Ovary (tissue), 10 donors: ENCODE measurements at places on chromosomes 3 and 15.

DNA sequence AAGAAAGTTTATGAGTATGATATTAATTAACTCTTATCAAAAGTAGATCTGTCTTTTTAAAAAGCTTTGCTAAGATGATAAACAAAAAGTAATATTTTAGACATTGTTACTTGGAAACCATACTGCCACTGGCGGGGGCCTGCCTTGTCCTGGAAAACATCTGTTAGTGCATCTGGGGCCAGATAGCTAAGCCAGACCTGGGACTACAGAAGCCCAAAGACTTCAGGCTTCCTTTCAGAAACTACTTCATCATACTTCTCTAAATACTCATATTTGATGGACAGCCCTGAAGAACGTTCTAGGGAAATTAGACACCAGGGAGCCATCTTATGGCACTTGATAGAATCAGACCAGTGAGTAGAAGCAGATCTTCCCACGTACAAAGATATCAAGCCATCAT lies 795.4 kb upstream of the SEMA6D start:
- H3K4me3 ChIP-seq: no peak overlapping the region
- no peak overlapping the region for H3K27ac ChIP-seq
- H3K27me3 ChIP-seq: no peaks in the 10 kb centered on the region
- no peak for DNase-seq
- no peaks in the 10 kb centered on the region for H3K4me1 ChIP-seq

GRCh38 chr3:78091478-78092119 lies 1051.7 kb downstream of the ROBO2 start:
- no peak for DNase-seq
- no peak overlapping the region for H3K4me3 ChIP-seq
- peaks cover 1% of the 10 kb centered on the region for H3K4me1 ChIP-seq

DNA sequence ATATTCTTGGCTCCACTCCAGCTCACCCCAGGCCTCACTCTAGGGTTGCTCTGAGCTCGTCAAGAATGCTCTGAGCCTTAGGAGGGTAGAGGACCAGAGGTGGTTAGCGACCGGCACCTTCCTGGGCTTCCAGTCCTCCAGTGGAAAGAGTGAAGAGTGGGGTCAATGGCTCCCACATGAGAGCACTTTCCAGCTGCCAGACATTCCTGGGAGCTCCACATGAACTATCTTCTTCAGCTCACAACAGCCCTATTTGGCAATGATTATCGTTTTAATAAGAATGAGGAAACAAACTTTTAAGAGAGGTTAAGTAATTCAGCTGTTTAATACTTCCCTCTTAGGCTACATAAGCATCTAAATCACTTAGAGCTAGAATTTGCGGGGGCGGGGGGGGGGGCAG lies 139.3 kb downstream of the STT3B start:
- H3K4me3 ChIP-seq: no peak overlapping the region
- no peaks in the 10 kb centered on the region for H3K36me3 ChIP-seq
- DNase-seq: no peak
- no peak overlapping the region for H3K27ac ChIP-seq
- no peaks in the 10 kb centered on the region for H3K4me1 ChIP-seq

DNA sequence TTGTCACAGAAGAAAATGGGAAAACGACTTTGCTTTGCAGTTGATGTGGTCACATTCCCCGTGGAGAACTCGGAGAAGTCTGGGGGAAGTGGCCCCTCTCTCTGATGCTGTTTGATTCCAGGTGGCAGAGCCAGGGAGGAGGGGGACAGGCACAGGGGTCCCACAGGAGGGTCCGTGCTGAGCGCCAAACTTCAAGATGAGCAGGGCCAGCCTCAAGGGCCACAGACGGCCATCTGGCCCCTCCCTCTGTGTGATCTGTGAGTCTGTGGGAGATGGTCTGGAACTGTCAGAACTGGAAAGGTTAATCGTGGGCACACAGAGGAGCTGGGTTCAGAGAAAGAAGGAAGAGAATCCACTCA lies 23.1 kb upstream of the CORO2B start:
- H3K27me3 ChIP-seq: no peaks in the 10 kb centered on the region
- DNase-seq: no peak
- no peak overlapping the region for H3K4me3 ChIP-seq
- no peak overlapping the region for H3K27ac ChIP-seq
- H3K4me1 ChIP-seq: peaks cover 7% of the 10 kb centered on the region

GRCh38 chr3:133138017-133138416 lies 99.8 kb downstream of the TMEM108 start:
- no peaks in the 10 kb centered on the region for H3K27me3 ChIP-seq
- H3K4me3 ChIP-seq: no peak overlapping the region
- DNase-seq: no peak
- H3K36me3 ChIP-seq: no peaks in the 10 kb centered on the region
- no peak overlapping the region for H3K27ac ChIP-seq

GRCh38 chr3:132205609-132206008 lies 111.6 kb upstream of the ACP3 start:
- H3K36me3 ChIP-seq: no peaks in the 10 kb centered on the region
- no peaks in the 10 kb centered on the region for H3K27me3 ChIP-seq
- no peak overlapping the region for H3K27ac ChIP-seq
- DNase-seq: no peak
- H3K4me1 ChIP-seq: no peaks in the 10 kb centered on the region
- H3K4me3 ChIP-seq: no peak overlapping the region

GRCh38 chr15:60875681-60876080 lies 353.4 kb downstream of the RORA start:
- DNase-seq: no peak
- H3K27ac ChIP-seq: no peak overlapping the region
- no peaks in the 10 kb centered on the region for H3K36me3 ChIP-seq
- no peaks in the 10 kb centered on the region for H3K27me3 ChIP-seq
- no peak overlapping the region for H3K4me3 ChIP-seq
- peaks cover 2% of the 10 kb centered on the region for H3K4me1 ChIP-seq

GRCh38 chr15:57671636-57672035 lies 34.9 kb upstream of the POLR2M start:
- no peaks in the 10 kb centered on the region for H3K27me3 ChIP-seq
- H3K4me1 ChIP-seq: peaks cover 2% of the 10 kb centered on the region
- H3K36me3 ChIP-seq: no peaks in the 10 kb centered on the region
- no peak overlapping the region for H3K4me3 ChIP-seq
- no peak overlapping the region for H3K27ac ChIP-seq

- no peaks in the 10 kb centered on the region for H3K27me3 ChIP-seq
- H3K27ac ChIP-seq: no peak overlapping the region
- peaks cover 8% of the 10 kb centered on the region for H3K4me1 ChIP-seq
- DNase-seq: peak; percentile 65
Observed at GRCh38 chr3:71681224-71681668, 44.0 kb downstream of the EIF4E3 start.

- no peaks in the 10 kb centered on the region for H3K36me3 ChIP-seq
- no peak overlapping the region for H3K4me3 ChIP-seq
- H3K4me1 ChIP-seq: peaks cover 7% of the 10 kb centered on the region
- no peak overlapping the region for H3K27ac ChIP-seq
- no peak for DNase-seq
- no peaks in the 10 kb centered on the region for H3K27me3 ChIP-seq
Observed at GRCh38 chr3:23713641-23714040, 92.1 kb upstream of the UBE2E1 start.

DNA sequence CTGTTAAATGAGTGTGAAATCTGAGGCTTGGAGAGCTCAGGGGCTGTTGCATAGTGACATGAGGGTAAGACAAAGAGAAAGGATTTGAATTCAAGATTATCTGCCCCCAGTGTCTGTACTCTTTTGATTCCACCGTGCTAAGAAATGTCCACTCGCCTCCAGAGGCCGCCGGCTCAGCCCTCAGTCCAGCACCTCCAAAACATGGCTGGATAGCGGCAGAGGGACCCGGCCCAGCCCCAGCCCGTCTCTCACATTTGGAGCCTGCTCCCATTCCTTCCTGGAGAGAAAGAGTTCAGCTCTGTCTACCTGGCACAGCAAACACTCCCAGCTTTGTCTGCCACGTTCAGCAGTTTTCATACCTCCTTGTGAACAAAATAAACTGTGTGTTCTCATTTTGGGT lies 84.8 kb upstream of the IQSEC1 start:
- no peak overlapping the region for H3K4me3 ChIP-seq
- no peaks in the 10 kb centered on the region for H3K27me3 ChIP-seq
- H3K36me3 ChIP-seq: no peaks in the 10 kb centered on the region
- no peak overlapping the region for H3K27ac ChIP-seq
- no peak for DNase-seq

DNA sequence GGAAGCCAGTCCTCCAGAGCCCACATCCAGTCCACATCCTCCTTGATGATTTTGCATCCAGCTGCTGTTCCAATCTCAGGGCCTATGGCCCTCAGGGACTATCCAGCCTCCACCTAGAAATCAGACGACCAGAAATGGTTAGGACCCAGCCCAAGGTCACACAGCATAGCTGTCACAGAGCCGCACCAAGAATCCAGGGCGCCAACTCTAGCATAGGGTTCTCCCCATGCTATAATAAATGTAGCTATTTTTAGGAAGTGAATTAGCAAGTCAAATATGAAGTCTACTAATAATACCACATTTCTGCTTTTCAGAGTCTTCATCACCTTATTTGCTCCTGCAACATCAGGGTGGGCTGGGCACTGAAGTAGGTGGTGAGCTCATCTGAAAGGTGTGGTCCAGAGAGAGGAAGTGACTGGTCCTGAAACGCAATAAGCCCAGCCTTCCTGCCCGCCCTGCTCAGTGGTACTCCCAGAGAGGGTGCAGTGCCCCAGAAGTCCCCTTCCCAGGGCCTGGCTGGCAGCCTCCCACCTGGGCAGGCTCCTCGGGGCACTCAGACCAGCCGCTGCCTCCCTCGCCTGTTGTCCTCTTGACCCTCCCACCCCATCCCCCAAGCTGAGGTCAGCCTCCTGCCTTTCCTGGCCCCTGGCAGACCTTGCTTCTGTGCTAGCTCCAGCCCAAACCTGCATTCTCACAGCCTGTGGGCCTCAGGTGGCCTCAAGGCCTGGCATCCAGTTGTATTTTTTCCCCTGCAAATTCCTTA lies 17.6 kb upstream of the CYP11A1 start:
- H3K36me3 ChIP-seq: no peaks in the 10 kb centered on the region
- H3K4me3 ChIP-seq: no peak overlapping the region
- no peak overlapping the region for H3K27ac ChIP-seq
- no peaks in the 10 kb centered on the region for H3K27me3 ChIP-seq
- H3K4me1 ChIP-seq: no peaks in the 10 kb centered on the region

DNA sequence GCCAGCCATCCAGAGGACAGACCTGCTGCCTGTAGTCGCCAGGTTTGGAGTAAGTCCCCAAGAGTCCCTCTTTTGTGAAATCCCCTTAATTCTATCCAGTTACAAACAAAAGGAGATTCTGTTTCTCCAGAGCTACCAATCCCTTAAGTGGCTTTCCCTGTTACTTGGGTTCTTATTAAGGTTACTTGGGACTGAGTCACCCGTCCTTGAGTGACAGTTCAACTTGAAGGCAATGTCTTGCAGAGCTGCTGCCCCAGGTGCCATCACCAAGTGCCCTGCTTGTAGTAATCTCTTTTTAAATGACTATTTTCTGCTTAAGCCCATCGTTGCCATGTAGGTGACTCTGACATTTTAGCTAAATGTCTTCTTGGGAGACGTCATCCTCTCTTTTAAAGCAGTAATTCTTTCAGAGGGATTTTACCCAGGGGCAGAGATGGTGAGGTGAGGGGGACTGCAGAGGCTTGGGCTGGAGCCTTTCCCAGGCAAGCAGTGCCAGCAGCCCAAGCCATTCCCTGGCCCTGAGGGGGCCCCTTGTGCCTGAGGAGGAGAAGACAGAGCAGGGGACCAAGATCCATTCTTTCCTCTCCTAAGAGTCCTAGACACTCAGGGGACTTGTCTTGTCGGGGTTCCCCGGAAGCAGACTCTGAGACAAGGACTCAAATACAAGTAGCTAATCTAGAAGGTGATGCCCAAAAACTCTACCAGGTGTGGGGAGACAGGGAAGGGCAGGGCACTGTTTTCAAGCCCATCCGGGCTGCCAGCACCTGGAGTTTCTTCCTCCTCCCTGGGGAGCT lies 253.7 kb downstream of the PLCL2 start:
- no peaks in the 10 kb centered on the region for H3K27me3 ChIP-seq
- H3K4me1 ChIP-seq: no peaks in the 10 kb centered on the region
- DNase-seq: no peak

DNA sequence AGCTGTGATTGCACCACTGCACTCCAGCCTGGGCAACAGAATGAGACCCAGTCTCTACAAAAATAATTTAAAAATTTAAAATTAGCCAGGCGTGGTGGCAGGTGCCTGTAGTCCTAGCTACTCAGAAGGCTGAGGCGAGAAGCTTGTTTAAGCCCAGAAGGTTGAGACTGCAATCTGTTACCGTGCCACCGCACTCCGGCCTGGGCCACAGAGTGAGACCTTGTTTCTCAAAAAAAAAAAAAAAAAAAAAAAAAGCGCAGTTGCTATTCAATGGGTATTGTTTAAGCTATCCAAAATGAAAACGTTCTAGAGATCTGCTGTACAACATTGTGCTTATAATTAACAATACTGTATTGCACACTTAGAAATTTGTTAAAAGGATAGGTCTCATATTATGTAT lies 24.0 kb downstream of the ZNF148 start:
- H3K36me3 ChIP-seq: no peaks in the 10 kb centered on the region
- peaks cover 3% of the 10 kb centered on the region for H3K4me1 ChIP-seq
- no peak overlapping the region for H3K4me3 ChIP-seq
- no peaks in the 10 kb centered on the region for H3K27me3 ChIP-seq

GRCh38 chr3:152196782-152197181 lies 71.9 kb upstream of the MBNL1 start:
- no peak for DNase-seq
- H3K36me3 ChIP-seq: no peaks in the 10 kb centered on the region
- peak overlapping the region; percentile 13 for H3K4me3 ChIP-seq
- H3K4me1 ChIP-seq: peaks cover 2% of the 10 kb centered on the region
- no peak overlapping the region for H3K27ac ChIP-seq

DNA sequence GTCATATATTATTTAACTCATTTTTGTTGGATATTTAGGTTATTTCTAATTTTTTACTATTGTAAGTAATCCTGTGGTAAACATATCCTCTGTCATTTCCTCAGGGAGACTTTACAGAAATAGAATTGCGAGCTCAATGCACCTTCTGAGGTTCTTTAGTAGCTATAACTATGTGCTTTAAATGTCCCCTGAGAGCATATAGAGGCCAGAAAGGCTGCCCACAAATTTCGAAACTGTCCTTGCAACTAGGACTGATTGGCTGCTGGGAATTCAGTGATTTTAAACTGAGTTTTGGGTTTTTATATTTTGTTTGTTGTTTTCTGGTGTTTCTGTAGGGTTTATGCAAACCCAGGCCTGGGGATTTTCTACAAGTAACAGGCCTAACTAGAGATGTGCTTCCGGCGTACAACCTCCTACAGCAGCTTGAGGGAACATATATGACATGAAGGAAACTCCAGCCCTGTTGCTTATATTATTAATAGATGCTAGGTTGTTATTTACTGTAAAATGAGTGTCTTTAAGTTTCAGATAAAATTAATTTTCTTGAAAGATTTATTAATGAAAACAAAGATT lies 29.1 kb upstream of the P4HTM start:
- no peaks in the 10 kb centered on the region for H3K36me3 ChIP-seq
- H3K4me1 ChIP-seq: no peaks in the 10 kb centered on the region
- no peaks in the 10 kb centered on the region for H3K27me3 ChIP-seq
- no peak overlapping the region for H3K4me3 ChIP-seq
- DNase-seq: no peak

- no peaks in the 10 kb centered on the region for H3K4me1 ChIP-seq
- no peak for DNase-seq
- H3K4me3 ChIP-seq: no peak overlapping the region
- no peaks in the 10 kb centered on the region for H3K27me3 ChIP-seq
- no peaks in the 10 kb centered on the region for H3K36me3 ChIP-seq
- H3K27ac ChIP-seq: no peak overlapping the region
Observed at GRCh38 chr3:175941352-175941751, 1082.2 kb downstream of the NAALADL2 start.
